Thoracic aorta (tissue), 2 donors: ENCODE measurements at places on chromosomes 16 and 17.

DNA sequence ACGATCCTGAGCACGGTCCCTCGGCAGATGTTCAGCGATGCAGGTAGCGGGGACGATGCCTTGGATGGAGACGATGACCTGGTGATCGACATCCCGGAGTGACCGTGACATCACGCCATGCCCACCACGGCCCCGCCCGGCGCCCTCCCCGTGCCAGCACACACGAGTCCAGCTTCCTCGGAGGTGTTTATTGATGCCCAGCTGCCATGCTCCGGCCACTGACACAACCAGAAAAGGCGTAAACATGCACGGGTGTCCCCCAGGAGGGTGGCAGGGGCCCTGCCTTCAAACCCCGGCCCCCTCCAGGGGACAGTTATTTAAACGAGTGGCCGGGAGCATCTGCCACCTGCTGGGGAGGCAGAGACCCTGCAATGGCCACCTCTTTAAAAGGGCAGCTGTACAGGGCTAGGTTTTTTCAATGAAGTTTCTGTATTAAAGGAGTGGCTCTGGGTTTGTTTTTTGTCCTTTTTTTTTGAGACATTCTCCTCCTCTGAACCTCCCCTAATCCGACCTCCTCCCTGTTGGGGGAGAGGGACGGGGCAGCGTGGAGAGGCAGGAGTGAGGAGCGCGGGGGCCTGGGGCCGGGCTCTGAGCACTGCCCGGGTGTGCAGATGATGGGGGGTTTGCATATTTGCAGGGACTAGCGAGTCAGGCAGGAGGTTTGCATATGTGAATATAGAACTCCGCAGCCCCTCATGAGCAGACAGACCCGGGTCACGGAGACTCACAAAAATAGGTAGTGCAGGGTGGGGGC, 5.3 kb downstream of the DOC2A start:
- DNase-seq = no peak

GRCh38 chr16:74896389-74897370, 88.2 kb downstream of the WDR59 start:
- no peak for DNase-seq

DNA sequence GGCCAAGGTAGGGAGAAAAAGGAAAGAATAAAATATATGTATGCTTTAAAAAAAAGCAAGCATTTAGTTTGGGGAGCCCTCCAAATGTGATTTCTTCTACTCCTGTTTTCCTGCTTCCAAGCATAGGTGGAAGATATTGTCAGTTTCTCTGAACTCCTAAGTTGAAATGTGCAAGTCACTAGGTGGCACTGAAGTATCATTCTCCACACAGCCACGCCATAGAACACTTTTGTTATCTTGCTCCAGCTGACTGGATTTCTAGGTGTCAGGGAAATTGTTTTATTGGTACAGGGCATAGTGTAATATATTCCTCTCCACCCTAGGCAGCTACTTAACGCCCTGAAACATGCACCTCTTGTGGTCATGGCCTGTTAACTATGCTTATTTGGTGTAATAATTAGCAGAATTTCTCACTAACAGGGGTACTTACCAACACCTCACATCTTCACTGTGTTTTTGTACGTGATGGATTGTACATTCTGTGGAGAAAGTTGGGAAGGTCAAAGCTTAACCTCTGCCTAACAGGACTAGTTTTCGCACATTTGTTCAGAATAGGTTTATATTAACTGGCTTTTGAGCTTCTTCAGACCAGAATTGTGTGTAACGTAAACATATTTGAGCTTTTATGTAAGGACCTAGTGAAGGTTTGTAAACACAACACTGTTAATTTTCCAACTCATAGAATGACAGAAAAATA, 69.3 kb downstream of the FTO start:
- DNase-seq = no peak

- DNase-seq = no peak
Measured at GRCh38 chr17:38605411-38605840, 326 bp downstream of the SRCIN1 start.

- DNase-seq = no peak
Measured at GRCh38 chr17:1789936-1790335, 28.1 kb downstream of the SERPINF1 start.

GRCh38 chr16:62462971-62463370, 426.7 kb upstream of the CDH8 start:
- no peak for DNase-seq

DNA sequence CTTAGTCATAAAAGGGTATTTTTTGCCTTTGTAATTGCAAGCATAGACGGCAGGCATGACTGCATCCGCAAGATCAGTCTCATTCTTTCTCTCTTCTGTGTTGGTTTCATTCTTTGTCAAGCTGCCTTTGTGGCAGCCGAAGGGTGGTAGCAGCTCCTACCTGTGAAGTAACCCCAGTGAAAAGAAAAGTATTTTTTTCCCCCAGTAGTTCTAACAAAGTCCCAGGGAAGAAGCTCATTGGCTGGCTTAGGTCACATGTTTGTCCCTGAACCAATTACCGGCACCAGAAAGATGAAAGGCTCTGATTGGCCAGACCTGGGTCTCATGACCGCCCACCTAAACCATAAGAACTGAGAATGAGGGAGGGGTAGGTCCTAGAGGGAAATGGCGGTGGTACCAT, 110.7 kb downstream of the RAP1GAP2 start:
- no peak for DNase-seq

DNA sequence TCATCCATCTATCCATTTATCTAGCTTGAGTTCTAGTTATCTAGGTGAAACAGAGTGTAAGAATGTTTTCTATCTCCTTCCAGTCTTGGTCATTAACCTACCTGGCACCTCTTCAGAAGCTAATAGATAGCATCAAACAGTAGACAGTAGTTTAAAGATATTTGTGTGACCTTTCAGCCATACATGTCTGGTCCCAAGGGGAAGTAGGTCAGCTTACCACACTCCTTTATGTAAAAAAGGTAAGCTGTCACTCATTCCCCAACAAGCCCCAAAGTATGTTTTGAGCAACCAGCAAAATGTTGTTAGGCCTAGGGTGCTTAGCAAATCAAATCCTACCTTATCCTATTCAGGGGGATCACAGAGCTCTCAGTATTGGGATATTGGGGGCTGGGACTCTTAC, 3.5 kb downstream of the KRT33B start:
- no peak for DNase-seq

- DNase-seq = no peak
Measured at GRCh38 chr17:29369831-29370735, 20.1 kb upstream of the TAOK1 start.

DNA sequence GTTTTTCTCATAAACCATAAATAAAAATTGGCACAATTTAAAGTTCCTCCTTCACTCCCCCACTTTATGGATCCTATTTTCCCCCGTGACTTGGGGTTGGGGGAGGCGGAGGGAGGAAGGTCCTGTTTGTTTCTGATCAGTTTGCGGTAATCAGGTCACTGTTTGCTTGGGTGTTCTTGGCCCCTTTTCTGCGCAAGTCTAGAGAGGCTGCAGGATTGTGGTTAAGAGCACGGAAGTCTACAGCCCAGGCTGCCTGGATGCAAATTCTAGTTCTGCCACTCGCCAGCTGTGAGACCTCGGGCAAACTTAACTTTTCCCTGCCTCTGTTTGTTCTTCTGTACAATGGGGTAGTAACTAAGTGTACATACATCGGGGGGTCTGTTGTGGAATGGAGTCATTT, 12.1 kb downstream of the ATP2C2 start:
- no peak for DNase-seq

DNA sequence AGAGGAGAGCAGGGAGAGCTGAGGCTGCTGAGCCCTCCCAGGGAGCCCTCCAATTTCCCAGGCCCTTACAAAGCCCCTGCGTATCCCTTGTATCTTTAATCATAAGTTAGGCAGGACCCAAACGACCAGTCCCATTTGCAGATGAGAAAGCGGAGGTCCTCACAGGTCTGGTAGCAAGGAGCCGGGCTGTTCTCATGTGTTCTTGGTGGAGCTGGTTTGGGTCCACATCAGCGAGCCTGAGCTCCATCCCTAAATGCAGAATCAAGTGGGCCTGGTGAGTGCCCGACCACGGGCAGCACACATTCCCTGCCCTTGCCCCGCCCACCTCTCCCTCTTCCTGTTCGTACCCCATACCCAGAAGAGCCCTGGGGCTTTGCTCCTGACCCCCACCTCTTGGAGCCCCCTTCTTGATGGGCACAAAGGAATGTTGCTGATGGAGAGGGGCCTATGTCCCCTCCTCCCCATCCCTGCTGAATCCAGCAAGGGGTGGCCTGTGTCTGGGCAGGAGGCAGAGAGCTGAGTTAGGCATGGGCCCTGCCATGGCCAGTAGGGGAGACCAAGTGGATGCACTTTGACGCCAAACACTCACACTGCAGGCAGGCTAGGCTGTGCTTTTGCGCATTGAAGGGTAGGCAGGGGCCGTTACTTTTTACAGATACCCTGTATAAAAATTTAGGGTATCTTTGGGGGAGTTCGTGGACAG, 18.3 kb upstream of the ADCY7 start:
- DNase-seq = no peak

DNA sequence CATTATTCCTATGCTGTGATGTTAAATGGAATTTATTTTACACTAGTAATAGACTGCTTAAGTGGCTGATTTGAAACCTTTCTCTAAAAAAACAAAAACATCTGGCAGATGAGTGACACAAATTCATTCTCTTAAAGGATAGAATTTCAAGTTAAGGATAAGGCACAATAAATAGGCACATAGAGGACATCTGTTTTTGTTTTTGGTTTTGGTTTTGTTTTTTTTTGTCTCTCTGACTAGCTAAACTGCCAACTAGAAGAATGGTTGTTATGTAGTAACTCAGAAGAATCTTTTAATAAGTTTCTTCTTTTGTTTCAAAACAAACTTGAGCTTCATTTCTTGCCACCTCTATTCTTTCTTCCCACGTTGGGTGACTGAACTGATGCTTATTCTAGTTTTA, 5.1 kb upstream of the VPS4A start:
- DNase-seq = no peak
